ENCODE measurements at places on chromosomes 6 and 20.
A peak's percentile ranks its signal among the peaks of the same experiment; 100 is the strongest.

DNA sequence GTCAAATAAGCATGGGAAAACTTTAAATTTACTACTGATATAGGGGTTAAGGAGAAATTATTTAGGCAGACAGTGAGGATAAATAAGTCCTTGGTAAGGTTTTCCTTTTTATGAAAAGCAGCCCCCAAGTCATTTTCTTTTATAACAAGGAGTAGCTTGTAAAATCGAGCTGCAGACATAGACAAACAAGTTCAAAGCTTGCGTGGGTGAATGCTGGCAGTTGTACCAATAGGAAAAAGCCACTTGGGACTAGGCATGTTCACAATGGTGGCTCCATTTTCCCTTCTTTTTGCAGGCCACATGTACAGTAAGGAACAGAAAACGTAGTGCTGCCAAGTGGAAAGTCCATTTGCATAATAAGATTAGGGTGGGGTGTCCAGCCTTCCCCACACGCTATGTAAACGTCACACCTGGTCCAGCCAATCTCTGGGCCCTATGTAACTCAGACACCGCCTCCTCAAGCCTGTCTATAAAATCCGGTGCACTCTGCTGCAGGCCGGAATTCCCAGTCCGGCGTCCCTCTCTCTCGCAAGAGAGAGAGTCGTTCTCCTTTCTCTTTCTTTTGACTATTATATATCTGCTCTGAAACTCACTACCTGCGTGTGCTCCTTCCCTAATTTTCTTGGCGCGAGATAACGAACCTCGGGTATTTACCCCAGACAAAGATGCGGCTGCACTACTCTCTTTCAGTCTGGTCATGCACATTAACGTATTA, 217.1 kb upstream of the MAN1A1 start:
- DNase-seq, result no peak

- no peak for DNase-seq
These were observed 91.8 kb downstream of the ASXL1 start for GRCh38 chr20:32449890-32450401.

- DNase-seq, result no peak
These were observed 333.1 kb downstream of the ZFAND3 start for GRCh38 chr6:38152620-38153019.

DNA sequence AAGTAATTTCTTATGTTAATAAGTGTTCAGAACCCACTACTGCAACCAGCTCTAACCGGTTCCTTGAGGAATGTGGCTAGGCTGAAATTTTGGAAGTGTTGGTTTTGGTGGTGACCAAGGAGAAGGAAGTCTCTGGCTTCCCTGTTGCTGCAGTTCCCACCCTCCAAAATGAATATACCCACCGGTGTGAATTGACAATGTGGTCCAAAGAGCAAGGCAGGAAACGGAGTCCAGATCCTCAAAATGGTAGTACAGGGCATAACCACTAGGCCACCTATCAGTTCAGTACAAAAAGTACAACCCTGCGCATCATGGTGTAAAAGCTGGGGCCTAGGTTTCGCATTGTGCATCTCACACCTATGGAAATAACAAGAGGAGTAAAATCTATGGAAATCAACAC, 2.8 kb downstream of the ADNP start:
- DNase-seq, result peak; percentile 1

DNA sequence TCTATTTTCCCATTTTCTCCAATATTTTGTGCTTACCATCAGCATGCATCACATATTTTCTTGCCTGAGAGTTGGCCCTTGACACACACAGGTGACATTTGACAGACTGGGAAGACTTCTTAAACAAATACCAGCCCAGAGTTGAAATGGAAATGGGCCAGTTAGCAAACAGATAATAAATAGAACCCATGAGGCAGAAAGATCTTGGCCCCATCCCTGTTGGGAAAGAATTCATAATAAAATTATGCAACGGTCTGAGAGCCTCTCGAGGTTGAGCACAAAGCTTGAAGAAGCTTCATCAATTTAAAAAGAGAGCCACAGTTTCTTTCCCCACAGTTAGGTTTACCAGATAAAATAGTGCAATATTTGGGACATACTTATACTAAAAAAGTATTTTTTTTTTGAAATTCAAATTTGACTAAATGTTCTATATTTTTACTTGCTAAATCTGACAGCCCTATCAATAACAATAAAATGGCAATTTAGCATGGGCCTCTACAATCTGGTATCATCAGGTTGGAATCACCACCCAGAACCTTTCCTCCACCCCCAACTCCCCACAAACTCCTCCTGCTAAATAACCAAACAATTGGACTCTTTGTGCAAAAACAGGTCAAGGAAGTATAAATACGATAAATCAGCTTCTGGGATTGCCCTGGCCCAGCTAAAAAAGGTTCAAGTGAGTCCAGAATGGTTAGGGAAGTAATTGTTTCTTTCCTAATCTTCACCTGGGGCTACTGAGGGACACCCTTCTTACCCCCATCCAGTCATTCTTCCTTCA, 129.8 kb downstream of the CD164 start:
- DNase-seq, result no peak

DNA sequence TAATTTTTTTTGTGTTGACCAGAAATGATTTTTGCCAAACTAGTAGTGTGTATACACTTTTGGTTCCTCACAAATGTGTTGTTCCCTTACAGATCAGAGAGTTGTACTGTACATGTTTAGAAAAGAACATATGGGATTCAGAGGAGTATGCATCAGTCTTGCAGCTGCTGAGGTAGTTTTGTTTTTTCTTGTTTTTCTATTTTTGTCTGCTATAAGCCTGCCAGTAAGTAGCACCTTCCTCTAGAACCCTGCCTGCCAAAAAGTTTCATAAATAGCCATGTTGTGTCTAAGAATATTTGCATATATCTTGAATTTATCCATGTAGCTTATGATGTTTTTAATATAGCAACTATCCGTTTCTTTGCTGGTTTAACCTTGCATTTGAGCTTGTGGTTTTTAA, 46.4 kb downstream of the ORC3 start:
- no peak for DNase-seq

DNA sequence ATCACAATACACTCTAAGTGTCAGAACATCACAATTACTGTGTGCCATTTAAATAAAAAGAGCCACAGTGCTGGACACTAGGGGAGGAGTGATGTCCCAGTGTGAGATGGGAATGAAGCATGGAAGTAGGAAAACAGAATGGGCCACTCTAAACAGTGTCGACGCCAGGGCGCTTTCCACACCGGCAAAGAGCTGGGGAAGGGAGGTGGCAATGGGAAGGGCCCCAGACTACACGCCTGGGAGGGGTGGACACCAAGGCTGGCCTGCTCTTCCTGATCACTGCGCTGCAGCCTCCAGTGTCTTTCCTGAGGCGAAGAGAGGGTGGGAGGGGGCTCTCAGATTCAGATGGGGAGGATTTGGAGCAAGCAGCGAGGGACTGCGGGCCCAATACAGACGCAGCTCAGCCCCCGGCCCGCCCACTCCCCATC, 75.9 kb downstream of the ERMARD start:
- no peak for DNase-seq

GRCh38 chr20:50982363-50982762, 23.7 kb downstream of the MOCS3 start:
- no peak for DNase-seq

DNA sequence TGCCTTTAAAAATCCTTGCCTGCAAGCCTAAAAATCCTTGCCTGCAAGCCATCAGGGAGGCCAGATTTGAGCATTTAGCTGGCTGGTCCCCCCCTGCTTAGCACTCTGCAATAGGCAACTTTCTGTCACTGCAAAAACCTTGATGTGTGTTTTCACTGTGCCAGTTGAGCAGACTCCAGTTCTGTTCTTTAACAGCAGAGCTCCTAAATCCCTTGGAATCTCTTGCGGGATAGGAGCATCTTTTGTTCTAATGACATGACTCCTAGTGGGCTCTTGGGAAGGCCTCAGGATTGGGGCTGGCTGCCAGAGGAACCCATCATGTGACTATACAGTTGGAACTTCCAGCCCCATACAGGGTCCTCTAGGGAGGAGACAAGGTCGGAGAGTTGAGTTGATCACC, 50.4 kb downstream of the FAM184A start:
- DNase-seq, result no peak

- no peak for DNase-seq
These were observed 223.3 kb downstream of the BMP7 start for GRCh38 chr20:57043091-57043490.

DNA sequence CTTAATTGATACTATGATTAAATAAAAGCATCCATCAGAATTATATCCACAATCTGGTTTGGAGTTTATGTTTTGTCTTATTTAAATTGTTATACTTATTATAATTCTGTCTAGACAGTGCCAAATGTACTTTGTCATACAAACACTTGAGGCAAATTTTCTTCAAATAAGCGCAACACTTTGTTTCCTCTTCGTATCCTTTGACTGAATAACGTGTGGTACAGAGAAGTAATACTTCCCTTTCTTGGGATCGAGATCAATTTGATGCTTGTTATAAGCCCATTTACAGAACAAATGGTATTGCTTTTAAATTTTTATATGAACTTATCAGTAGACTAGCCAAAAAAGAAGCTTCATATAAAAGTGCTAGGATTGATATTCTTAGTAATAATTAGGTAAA, 111.0 kb downstream of the ATG5 start:
- no peak for DNase-seq

DNA sequence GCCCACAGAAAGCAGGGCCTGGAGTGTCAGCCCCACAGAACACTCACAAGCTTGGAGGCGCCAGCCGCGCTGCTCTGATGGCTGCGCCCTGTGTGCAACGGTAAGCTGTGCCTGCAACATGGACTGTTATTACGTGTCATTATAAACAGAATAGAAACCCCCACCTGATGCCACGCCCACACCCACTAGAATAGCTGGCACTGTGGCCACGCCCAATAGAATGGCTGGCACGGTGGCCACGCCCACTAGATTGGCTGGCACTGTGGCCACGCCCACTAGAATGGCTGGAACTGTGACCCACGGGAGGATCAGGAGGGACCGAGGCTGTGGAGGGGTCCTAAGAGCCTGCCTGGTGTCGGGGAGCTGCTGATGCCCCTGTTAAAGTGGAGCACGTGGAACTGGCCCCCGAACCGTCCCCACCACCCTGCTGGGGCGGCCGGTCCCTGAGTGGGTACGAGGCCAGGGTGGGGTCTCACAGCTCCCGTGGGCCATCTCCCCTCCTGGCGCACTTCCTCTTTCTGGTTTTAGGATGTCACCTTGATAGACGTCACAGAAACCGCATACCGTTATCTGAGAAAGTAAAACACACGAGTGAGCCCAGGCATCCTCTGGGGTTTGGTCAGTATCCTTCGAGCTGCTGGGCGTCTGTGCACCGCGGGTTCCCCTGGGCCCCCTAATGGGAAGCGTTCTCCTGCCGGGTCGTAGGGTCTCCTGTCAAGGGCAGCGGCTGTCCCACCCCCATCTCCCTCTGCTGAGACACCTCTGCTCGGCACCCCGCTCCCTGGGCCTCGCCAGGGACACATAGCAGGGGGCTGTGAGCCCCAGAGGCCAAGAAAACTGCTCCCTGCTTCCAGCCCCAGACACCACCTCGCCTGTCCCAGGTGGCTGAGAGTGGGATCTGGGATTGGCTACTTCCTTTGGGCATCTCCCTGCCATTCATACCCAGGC, 25.4 kb downstream of the SLC17A9 start:
- DNase-seq, result no peak
